ENCODE measurements at places on chromosomes 2 and 18. TPM values are rescaled to one million over a fixed set of nuclear protein-coding genes. Genes with fewer than 3 reads are reported as not detected.

TGFA gene
- total RNA-seq, result 8.9 TPM

ALKAL2 gene
- total RNA-seq, result 0.43 TPM

PCARE gene
- 0.02 TPM for total RNA-seq

SNTG2 gene
- total RNA-seq, result 0.41 TPM

HOXD4 gene
- not detected for total RNA-seq

PIGN gene
- total RNA-seq, result 19.0 TPM

ATP6V1B1 gene
- 1.6 TPM for total RNA-seq

Data from SJCRH30 (cell line).